ENCODE measurements at places on chromosomes 3 and 15. TPM values are rescaled to one million over a fixed set of nuclear protein-coding genes. Genes with fewer than 3 reads are reported as not detected.

Gene VIPR1
- 2.0 TPM for total RNA-seq

Gene EXD1
- 0.09 TPM for total RNA-seq

Gene ACKR2
- not detected for total RNA-seq

GRCh38 chr3:14375192-14375591 lies 27.2 kb upstream of the SLC6A6 start:
- DNase-seq: no peak

All from cerebellum (tissue), 4 donors.